ENCODE measurements at places on chromosomes 7 and 10. TPM values are rescaled to one million over a fixed set of nuclear protein-coding genes. Genes with fewer than 3 reads are reported as not detected.

Gene EGFR
- 99.8 TPM for total RNA-seq

Gene KCTD7
- 8.6 TPM for total RNA-seq

Gene ANKRD30A
- total RNA-seq, result not detected

Gene FAM25A
- total RNA-seq, result not detected

Gene ACSM6
- total RNA-seq, result not detected

Gene VAX1
- total RNA-seq, result not detected

Gene CDNF
- total RNA-seq, result 1.1 TPM

Gene CREB3L2
- 41.1 TPM for total RNA-seq

Gene SRRM3
- total RNA-seq, result 0.66 TPM

Gene DOCK4
- total RNA-seq, result 12.5 TPM

Gene OR13A1
- total RNA-seq, result under 0.01 TPM

Gene BTBD16
- total RNA-seq, result not detected

Gene PDGFA
- total RNA-seq, result 177 TPM
